Psoas muscle (tissue), 8 donors: ENCODE measurements at places on chromosomes 11 and 22. TPM values are rescaled to one million over a fixed set of nuclear protein-coding genes. Genes with fewer than 3 reads are reported as not detected.

The NFRKB gene
- 11.1 TPM for polyA plus RNA-seq

DNA sequence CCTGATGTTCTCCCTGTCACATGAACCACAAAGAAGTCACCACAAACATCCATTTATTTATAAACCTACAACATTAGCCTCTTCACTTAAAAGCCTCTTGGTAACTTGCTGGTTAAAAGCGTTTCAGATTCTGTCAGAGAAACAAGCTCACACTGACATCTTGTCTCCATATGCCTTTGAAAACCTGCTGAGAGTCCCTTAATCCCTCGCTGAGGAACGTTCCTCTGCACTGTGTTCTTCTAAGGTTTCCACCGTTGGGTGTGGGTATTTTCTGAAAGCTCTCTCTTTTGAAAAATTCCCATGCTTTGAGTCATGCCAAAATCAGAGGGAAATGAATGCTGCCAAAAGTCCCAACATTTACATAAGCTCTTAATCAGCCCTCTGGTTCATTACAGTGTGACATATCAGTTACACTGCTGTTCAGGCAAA is 149.8 kb downstream of the CCDC34 start:
- DNase-seq: no peak

DNA sequence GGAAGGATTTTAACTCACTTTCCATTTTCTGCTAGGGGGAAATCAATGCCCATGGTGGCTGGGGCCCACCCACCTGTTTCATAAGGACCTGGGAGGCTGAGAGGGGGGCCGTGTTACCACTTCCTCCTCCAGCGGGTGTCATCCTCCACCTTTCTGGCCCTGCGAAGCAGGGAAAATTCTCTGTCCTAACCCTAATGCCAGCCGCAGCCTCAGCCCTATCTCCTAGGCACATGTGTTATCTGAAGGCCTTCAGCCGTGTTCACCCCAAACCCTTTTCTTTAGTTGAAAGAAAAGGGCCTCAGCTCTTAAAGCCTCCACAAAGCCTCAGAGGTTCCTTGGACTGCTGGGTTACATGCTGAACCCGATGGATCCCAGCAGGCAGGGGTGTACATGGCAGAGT is 55.4 kb upstream of the NECTIN1 start:
- DNase-seq: no peak

DNA sequence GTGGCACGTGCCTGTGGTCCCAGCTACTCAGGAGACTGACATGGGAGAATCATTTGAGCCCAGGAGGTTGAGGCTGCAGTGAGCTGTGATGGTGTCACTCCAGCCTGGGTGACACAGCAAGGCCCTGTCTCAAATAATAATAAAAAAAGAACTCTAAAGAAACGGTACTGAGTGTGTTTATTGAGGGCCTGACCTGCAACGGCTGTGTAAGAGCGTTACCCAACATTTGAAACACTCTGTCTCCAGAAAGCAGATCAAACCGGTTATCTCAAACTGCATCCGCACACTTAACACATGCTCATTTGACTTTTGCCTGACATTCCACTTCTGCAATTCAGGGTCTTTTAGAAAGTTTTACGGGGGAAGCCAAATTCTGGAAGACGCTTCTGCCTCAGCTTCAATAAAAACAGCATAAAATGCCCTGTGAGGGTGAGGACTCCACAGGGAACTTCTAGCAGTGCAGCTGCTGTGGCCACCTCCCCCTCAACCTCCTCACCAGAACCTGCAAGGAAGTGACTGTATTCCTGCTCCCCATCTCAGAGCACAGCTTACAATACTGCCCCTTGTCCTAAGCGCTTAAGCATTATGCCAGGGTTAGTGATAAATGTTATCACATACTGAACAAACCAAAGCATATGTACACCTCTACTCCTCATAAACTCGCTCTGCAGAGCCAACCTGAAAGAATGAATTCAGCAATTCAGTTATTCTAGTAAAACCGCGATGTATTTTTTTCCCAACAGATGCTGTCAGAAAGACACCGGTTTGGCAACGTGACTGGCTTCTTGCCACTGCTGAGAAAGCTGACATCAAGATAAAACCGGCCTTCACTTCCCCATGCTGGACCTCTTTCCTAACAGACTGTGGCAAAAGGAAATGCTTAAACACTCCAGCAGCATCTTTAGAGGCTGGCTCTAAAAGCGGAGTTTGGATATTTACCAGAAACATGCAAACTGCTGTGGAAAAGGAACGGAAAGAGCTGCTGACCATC is 52.2 kb downstream of the PRDM10 start:
- DNase-seq: peak; percentile 47
